ENCODE measurements at places on chromosomes 16 and 17. TPM values are rescaled to one million over a fixed set of nuclear protein-coding genes. Genes with fewer than 3 reads are reported as not detected.

DNA sequence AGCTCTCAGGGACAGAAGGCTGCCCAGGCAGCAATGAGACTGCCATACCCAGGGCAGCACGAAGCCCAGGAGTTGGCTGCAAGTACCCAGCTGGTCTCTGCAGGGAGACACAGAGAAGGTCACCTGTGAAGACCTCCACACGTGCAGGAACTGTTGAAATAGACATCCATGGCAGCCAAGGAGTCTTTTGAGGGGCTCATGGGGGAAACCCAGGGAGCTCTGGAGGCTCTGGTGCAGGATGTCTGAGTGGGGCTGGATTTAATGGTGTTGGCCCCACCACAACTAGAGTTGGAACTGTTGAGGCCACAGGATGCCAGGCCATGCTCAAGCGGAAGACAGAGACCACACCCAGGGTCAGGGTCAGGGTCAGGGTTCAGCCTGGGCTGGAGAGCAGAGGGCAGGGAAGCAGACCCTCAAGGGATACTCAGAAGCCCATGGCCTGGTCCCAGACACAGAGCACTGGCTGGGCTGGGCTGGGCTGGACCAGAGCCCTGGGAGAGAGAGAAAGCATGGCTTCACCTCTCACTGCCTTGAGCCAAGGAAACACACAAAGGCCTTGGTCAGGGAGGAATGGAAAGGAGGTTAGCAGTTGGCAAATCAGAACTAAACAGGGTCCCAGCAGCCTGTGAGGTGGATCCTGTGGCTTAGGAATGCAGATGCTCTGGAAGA, 21.4 kb downstream of the PITPNM3 start:
- no peak overlapping the region for H3K27ac ChIP-seq
- H3K4me1 ChIP-seq = no peaks in the 10 kb centered on the region
- H3K36me3 ChIP-seq = peaks cover 2% of the 10 kb centered on the region
- H3K27me3 ChIP-seq = peaks cover 3% of the 10 kb centered on the region

The CSF3 gene
- not detected for total RNA-seq

The NRN1L gene
- total RNA-seq = not detected

GRCh38 chr16:5837007-5837670, 739.5 kb upstream of the EEF2KMT start:
- no peak overlapping the region for H3K4me3 ChIP-seq
- H3K4me1 ChIP-seq = no peaks in the 10 kb centered on the region
- H3K36me3 ChIP-seq = no peaks in the 10 kb centered on the region

GRCh38 chr17:49715717-49716279, 8.0 kb upstream of the SLC35B1 start:
- peaks cover 37% of the 10 kb centered on the region for H3K4me1 ChIP-seq
- H3K36me3 ChIP-seq = peaks cover 27% of the 10 kb centered on the region
- H3K4me3 ChIP-seq = no peak overlapping the region
- no peaks in the 10 kb centered on the region for H3K27me3 ChIP-seq
- DNase-seq = peak; percentile 46

DNA sequence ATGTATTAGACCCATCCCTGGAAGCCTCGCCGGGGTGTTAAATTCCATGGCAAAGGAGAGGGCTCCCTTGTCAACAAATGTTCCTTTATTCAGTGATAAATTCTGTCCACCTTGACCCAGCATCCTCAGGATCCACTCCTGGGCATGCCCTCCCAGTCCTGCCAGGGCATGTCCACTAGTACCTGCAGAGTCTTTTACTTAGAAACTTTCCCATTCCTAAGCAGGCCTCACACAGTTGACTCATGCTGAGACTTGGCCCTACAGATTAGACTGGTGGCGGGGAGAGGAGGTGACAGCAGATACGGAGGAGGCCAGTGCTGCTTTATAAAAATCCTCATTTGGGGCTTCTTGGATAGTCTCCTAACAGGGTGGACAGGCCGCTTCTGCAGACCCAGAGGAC, 88.8 kb downstream of the CYLD start:
- no peaks in the 10 kb centered on the region for H3K4me1 ChIP-seq
- no peak for DNase-seq
- H3K36me3 ChIP-seq = no peaks in the 10 kb centered on the region
- no peak overlapping the region for H3K4me3 ChIP-seq

DNA sequence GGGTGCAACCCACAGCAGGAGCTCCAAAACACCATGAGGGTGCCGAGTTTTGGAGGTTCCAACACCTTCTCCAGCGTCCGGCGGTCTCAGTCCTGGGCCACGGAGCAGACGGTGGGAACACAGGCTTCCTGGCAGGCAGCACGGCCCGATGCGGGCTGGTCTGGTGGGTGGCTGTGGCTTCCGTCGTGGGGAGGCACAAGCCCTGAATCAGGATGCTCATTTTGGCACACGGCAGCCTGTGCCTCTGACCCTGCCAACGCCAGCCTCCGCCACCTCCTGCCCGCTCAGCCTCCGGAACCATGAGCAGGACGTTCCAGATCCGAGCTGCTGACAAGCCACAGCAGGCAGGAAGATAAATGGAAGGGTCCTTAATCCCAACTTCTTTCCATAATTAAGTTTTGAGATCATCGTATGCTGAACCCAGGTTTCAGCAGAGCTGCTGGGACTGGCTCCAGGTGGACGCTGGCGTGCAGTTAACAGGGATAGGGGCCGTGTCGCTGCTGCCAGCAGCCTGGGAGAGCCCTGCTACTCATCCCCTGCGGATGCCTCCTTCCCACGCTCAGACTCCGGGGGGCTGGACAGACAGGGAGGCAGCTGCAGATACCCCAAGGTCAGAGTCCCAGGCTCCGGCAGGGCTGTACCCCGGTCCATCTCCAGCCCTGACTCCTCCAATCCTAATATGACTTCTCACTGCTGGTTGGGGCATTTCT, 136.6 kb downstream of the ENGASE start:
- H3K27me3 ChIP-seq = peaks cover 16% of the 10 kb centered on the region
- DNase-seq = no peak
- H3K27ac ChIP-seq = no peak overlapping the region
- H3K4me3 ChIP-seq = no peak overlapping the region
- H3K4me1 ChIP-seq = no peaks in the 10 kb centered on the region

DNA sequence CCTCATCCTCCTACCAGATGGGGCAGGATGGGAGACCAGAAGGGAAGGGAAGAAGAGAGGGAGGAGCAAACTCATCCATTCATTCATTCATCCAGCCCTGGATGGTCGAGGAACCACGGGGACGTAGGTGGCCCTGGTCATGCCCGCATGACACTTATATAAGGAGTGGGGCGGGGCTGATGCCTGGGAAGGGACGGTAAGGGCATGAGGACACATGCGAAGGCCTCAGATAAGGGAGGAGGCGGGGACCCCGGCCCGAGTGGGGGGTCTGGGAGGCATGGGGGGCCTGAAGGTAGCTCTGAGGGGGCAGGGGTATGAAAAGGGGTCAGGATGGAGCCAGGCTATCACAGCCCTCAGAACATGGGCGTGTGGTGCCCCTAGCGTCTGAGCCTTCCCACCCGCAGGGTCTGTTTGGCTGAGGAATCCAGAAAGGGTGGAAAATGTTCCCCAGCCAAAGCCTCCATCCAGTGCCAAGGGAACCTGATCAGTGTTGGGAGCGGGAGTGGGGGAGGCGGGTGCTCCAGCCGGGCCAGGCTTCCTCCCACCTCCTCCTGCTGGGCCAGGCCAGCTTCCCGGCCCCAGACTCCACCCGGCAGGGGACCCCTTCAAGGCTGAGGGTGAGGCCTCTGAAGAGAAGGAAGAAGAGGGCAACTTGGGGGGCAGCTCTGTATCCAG, 17.6 kb upstream of the CD79B start:
- H3K27ac ChIP-seq = no peak overlapping the region
- H3K27me3 ChIP-seq = no peaks in the 10 kb centered on the region
- no peak for DNase-seq
- H3K4me1 ChIP-seq = peaks cover 23% of the 10 kb centered on the region

- H3K4me3 ChIP-seq = no peak overlapping the region
- H3K36me3 ChIP-seq = no peaks in the 10 kb centered on the region
- DNase-seq = no peak
- no peak overlapping the region for H3K27ac ChIP-seq
- no peaks in the 10 kb centered on the region for H3K4me1 ChIP-seq
Observed at GRCh38 chr16:22888791-22889190, 74.8 kb downstream of the HS3ST2 start.

DNA sequence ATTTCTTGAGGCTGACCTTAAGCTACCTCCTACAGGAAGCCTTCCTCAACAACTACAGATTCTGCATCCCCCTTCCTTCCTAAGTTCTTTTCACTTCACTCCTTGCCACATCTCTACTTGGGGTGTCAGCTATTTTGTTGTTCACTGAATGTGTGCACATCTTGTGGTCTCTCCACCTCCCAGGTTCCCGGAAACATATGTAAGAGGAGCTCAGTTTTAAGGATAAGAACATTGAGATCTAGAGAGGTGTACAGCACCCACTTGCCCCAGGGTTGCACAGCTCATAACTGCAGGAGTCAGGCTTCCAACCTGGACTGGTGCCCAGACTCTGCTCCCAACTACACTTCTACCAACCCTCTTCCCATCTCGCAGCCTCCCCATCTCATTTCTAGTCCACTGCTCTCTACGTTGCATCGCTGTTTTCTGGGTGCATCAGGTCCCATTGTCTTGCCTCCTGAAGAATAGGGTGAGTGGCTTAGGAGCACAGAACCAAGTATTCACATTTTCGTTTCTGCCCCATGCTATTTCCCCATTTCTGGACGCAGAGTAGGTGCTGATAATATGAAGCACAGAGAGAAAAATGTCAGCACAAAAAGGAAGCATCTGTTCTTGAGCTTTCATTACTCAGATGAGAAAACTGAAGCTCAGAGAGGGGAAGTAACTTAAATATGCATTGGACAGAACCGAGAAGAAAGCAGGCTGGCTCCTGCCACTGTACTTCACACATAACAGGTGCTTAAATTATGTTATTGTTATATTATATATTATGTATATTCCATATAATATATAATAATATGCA, 292.0 kb upstream of the CCL2 start:
- DNase-seq = no peak
- H3K27me3 ChIP-seq = peaks cover 4% of the 10 kb centered on the region
- H3K27ac ChIP-seq = peak overlapping the region; percentile 20
- peaks cover 16% of the 10 kb centered on the region for H3K4me1 ChIP-seq
- no peak overlapping the region for H3K4me3 ChIP-seq
- no peaks in the 10 kb centered on the region for H3K36me3 ChIP-seq

GRCh38 chr17:57668332-57668731, 76.8 kb downstream of the CCDC182 start:
- H3K27me3 ChIP-seq = no peaks in the 10 kb centered on the region
- H3K4me1 ChIP-seq = peaks cover 35% of the 10 kb centered on the region
- no peaks in the 10 kb centered on the region for H3K36me3 ChIP-seq
- H3K27ac ChIP-seq = no peak overlapping the region
- DNase-seq = no peak

The AGRP gene
- not detected for total RNA-seq

The KRTAP4-5 gene
- total RNA-seq = not detected

- DNase-seq = no peak
- peaks cover 36% of the 10 kb centered on the region for H3K4me1 ChIP-seq
- no peaks in the 10 kb centered on the region for H3K27me3 ChIP-seq
- H3K4me3 ChIP-seq = no peak overlapping the region
Observed at GRCh38 chr17:64658931-64659330, 3.2 kb downstream of the SMURF2 start.

- H3K27ac ChIP-seq = no peak overlapping the region
- H3K36me3 ChIP-seq = no peaks in the 10 kb centered on the region
- no peak for DNase-seq
- no peaks in the 10 kb centered on the region for H3K27me3 ChIP-seq
Observed at GRCh38 chr17:11486101-11486867, 112.0 kb upstream of the DNAH9 start.

DNA sequence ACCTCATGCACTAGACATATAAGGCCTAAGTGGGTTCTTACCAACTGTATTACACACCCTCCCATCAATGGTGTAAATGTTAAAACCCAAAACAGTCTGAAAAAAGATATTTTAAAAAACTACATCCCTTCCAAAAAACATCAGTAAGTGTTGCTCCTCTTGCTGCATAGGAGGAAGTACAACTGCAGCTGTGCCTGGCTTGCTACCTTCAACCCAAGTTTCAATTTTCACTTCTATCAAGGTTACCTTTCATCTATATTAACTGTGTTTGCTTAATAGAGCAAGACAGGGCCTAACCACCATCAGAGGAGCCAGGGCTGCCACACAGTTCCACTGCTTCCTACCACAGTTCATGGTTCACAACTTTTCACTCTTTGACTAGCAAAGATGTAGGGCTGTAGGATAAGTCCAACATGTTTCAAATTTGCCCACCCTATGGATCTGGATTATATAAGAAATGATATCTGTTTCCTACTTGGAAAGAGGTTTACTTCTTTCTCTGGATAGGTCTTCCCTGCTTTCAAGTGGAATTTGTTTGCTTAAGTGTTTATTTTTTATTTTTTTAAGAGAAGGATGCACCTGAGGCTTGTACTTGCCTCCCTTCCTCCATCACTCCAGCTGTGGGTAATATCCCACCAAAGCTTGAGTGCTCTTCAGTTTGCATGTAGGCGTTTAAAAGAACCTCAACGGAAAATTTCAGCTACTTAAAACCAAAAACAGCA, 56.7 kb downstream of the GRB7 start:
- H3K27me3 ChIP-seq = no peaks in the 10 kb centered on the region
- peaks cover 26% of the 10 kb centered on the region for H3K36me3 ChIP-seq
- H3K4me3 ChIP-seq = no peak overlapping the region
- peak overlapping the region; percentile 74 for H3K27ac ChIP-seq
- H3K4me1 ChIP-seq = peaks cover 69% of the 10 kb centered on the region
- peak; percentile 58 for DNase-seq

DNA sequence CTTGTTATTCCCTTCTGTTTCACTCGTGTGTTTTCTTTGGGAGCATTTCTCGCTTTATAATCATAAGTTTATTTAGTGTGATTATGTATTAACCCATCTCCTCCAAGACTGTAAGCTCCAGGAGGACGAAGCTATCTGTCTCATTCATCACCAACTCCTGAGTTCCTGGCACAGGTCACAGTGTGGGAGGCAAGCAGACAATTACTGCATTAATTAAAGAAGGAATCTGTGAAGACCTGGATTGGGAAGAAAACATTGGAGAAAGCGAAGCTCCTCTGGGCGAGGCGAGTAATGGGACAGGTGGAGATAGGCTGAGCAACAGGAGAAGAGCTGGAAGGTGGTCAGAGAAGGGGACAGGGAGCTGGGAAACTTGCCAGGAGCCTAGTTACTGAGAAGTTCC, 7.8 kb upstream of the CAMKK1 start:
- H3K27me3 ChIP-seq = no peaks in the 10 kb centered on the region
- no peak overlapping the region for H3K4me3 ChIP-seq
- no peaks in the 10 kb centered on the region for H3K4me1 ChIP-seq
- H3K36me3 ChIP-seq = no peaks in the 10 kb centered on the region
- no peak for DNase-seq

GRCh38 chr17:35116845-35117244, 2.8 kb downstream of the RAD51D start:
- DNase-seq = no peak
- H3K36me3 ChIP-seq = peaks cover 32% of the 10 kb centered on the region
- H3K27ac ChIP-seq = peak overlapping the region; percentile 37
- H3K4me1 ChIP-seq = peaks cover 45% of the 10 kb centered on the region

The SEPTIN12 gene
- not detected for total RNA-seq

The AIPL1 gene
- not detected for total RNA-seq

The SLC6A2 gene
- not detected for total RNA-seq

GRCh38 chr17:19379361-19380065, 1.2 kb downstream of the MAPK7 start:
- no peak overlapping the region for H3K27ac ChIP-seq
- DNase-seq = no peak
- peaks cover 8% of the 10 kb centered on the region for H3K4me1 ChIP-seq

- H3K4me1 ChIP-seq = no peaks in the 10 kb centered on the region
- no peaks in the 10 kb centered on the region for H3K36me3 ChIP-seq
- no peak overlapping the region for H3K4me3 ChIP-seq
- H3K27ac ChIP-seq = no peak overlapping the region
- H3K27me3 ChIP-seq = no peaks in the 10 kb centered on the region
Observed at GRCh38 chr17:20935740-20936139, 107.1 kb downstream of the USP22 start.

The GPR179 gene
- 0.02 TPM for total RNA-seq
